ENCODE measurements at places on chromosomes 3 and 15.

DNA sequence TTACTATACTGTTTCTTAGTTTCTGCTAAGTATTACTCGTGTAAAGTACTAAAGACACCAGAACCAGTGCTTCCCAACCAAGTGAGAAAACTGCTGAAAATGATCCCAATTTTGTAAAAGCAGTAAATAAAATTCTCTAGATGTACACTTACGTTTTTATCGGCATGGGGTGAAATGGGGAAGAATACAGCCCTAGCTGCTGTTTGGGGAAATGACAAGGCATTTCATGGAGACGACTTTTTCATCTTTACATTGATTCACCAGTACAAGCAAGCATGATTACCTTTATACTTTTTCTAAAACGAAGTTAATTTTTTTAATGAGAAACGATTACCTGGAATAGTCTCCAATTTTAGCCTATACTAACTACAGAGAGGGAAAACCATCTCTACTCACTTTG, 1.4 kb downstream of the PSMD6 start:
- no peak for DNase-seq

- DNase-seq = no peak
Measured at GRCh38 chr3:162441716-162442115, 945.1 kb downstream of the OTOL1 start.

DNA sequence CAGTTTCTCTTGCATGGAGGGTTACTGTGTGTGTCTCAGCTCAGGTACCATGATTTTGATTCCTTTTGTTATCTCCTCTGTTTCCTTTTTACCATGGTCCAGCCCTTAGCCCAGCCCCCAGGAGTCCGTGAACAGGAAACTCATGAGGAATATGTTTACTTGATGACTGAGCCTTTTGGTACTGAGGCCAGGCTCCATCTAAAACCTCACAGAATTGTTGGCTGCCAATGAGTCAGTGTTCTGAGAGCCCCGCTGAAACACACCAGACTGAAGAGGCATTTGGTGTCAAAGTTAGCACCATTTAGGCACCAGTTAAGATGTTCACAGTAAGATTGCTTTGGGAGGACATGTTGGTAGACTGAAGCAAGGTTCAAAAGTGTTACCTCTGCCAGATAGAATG, 80.9 kb downstream of the DGKG start:
- DNase-seq = peak; percentile 84

DNA sequence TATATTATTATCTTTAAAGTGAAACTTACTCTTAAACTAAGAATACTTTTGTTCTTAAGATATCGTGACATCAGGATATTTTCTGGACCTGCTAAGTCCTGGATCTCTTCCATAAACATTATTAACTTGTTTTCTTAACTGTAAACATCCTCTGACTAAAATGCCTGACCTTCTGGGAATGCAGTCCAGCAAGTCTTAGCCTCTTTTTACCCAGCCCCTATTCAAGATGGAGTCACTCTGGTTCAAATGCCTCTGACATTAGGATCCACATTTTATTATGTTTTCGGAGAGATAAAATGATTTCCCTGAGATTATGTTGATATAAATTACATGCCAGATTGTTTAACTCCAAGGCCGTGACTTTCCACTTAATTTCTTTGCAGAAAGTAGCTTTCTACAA, 37.6 kb downstream of the OSTN start:
- DNase-seq = peak; percentile 61

DNA sequence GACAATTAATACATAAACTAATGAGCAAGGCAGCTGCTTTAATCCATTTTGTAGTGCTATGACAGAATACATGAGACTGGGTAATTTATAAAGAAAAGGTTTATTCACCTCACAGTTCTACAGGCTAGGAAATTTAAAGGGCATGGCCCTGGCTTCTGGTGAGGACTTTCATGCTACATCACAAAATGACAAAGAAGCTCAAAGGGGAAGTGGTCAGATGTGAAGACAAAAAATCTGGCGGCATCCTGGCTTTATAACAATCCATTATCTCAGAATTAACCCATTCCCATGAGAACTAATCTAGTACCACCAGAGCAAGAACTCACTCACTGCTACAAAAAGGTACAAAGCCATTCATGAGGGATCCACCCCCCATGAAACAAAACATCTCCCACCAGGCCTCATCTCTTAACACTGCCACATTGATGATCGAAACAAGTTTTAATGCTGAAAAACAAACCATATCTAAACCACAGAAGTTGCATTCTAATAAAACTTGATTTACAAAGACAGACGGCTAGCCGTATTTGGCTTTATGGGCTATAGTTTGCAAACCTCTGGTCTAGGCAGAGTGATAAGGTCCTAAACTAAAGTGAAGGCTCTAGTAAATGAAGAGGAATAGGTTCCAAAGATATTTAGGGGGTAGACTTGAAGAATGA, 44.2 kb downstream of the GSK3B start:
- no peak for DNase-seq

DNA sequence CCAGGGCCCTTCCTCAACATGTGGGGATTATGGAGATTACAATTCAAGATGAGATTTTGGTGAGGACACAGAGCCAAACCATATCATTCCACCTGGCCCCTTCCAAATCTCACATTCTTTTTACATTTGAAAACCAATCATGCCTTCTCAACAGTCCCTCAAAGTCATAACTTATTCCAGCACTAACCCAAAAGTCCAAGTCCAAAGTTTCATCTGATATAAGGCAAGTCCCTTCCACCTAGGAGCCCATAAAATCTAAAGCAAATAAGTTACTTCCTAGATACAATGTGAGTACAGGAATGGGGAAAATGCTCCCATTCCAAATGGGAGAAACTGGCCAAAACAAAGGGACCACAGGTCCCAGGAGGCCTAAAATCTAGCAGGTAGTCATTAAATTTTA, 309.5 kb upstream of the SLITRK3 start:
- DNase-seq = no peak

GRCh38 chr15:54282228-54282836, 304.1 kb downstream of the UNC13C start:
- no peak for DNase-seq
